Stimulated activated CD4-positive, alpha-beta T cell treated with anti-CD3 and anti-CD28 coated beads, TNF-alpha, amount 100 ng/mL, for 4 hours (primary cell): ENCODE measurements at places on chromosomes 3 and 15.

- DNase-seq: no peak
Measured at GRCh38 chr3:176579711-176580185, 617.5 kb downstream of the TBL1XR1 start.

DNA sequence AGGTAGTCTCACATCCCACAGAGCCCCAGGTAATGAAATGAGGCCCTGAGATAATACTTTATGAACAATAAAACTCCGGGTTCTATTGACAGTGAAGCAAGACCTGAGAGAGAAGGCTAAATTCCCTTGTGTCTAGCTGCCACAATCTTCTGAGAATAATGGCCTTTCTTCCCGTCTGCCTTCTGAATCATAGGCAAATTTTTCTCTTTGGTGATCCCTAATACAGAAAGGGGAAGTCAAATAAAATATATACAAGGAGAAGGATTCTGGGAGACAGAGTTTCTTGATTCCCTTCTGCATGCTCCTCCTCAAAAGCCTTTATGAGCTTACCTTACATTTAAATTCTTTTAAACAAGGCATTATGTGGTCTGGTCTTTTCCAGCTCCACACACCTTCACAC is 29.9 kb upstream of the CCR2 start:
- no peak for DNase-seq

DNA sequence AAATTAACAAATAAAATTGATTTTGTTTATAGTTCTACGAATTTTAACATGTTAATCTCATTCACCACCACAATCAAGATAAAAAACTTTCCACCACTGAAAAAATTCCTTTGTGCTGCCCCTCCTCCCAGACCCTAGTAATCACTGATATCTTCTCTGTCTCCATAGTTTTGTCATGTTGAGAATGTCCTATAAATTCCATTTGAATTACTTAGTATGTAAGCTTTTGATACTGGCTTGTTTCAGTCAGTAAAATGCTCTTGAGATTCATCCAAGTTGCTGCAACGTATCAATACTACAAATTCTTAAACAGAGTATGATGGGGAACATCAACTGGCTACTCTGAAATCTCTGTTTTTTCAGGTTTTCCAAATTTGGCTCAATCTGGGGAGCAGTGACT is 129.6 kb downstream of the CTNNB1 start:
- DNase-seq: no peak

DNA sequence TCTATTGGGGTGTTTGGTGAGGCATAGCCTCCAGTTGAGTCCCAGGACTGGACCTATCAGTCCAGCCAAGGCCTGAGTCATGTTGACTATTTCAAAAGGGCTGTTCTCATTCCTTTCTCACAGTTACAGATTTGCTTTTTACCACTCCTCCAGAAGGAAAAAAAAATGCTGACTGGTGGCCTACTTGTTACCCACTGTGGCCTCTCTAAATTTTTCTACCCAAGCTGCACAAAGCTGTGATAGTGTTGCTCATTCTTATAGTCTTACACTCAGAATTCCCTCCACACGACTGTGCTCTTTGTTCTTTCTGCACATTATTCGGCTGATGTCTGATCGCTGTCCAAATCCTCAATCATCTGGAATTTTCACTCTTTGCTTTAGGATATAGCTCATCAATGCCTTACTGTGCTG is 1142.2 kb downstream of the IGSF11 start:
- DNase-seq: no peak

DNA sequence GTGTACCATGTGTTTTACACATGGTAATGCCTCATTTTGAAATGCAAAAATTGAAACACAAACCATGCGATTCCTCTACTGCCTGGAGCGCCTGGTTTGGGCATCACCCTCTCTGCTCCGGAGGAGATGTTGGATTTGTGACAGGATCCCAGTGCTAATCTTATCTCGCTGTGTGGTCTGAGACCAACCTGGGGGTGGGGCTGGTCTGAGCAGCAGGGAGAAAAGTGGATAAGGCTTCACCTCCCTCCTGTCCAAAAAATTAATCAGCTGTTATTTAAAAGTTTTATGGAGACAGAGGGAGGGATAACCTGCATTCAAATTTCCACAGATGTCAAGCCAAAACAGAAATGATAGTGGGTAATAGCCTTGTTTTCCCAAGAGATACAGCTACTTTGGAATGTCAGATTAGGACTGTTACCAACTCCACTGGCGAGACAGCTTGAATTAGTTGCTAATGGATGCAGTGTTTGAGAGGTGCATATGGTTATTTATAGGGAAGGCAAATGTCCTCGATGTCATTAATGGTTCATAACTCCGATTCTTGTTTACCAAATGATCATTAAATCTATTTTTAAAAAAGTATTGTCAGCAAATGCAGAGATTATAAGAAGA is 54.0 kb upstream of the SKOR1 start:
- no peak for DNase-seq

GRCh38 chr3:78390221-78390620 is 1350.3 kb downstream of the ROBO2 start:
- no peak for DNase-seq

- no peak for DNase-seq
Measured at GRCh38 chr3:149566292-149566975, 91.4 kb downstream of the WWTR1 start.

- DNase-seq: no peak
Measured at GRCh38 chr15:84702961-84703482, 12.9 kb downstream of the SEC11A start.

- DNase-seq: no peak
Measured at GRCh38 chr15:50181969-50182218, at the start of gene SLC27A2. TSS of gene SLC27A2 (plus strand) at chr15:50182196. CDS start at chr15:50182428, 232 bp downstream.

DNA sequence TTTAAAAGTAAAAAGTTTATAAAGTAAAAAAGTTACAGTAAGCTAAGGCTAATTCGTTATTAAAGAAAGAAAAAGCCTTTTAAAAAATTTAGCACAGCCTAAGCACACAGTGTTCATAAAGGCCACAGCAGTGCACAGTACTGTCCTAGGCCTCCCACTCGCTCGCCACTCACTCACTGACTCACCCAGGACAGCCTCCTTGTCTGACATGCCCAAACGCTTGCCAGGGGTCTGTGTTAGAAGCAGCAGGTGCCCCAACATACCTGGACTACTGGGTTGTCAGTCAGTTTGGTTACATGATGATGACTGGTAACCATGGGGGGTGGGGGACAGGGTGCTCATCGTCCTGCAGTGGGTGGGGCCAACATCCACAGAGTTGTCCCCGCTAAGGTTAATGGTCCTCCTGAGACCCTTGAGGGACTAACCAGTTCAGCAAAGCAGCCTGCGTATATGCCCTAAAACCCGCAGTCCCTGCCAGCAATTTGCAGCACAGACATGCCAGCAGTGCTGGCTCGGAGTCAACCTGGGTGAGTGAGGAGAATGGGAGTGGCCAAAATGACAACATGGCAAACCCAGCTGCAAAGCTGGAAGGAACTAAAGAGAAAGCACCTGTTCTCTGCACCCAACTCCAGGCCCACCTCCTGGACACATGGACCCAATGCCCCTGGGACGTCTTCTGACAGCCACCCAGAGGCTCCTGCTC is 49.2 kb downstream of the CYFIP1 start:
- DNase-seq: no peak

DNA sequence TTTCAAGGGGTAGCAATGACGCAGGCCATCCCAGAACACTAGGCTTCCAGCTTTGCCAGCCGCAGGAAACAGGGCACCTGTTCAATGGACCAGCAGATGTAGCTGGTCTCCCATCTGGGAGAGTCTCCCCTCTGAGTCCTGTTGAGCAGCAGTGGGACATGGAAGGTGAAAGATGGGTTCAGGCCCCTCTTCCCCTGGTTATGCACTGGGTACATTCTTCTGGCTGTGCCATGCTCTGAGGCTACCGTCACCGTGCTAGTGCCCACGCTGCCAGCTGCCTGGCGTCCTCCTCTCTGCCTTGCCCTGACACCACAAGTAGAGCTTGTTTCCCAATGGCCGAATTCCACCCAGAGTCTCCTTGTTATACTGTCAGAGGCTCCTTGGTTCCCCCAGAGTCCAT is 63.1 kb downstream of the TLE3 start:
- DNase-seq: no peak

GRCh38 chr3:150225986-150226385 is 182.1 kb upstream of the TSC22D2 start:
- DNase-seq: no peak

GRCh38 chr3:101779822-101780381 is 891 bp downstream of the NXPE3 start:
- no peak for DNase-seq

DNA sequence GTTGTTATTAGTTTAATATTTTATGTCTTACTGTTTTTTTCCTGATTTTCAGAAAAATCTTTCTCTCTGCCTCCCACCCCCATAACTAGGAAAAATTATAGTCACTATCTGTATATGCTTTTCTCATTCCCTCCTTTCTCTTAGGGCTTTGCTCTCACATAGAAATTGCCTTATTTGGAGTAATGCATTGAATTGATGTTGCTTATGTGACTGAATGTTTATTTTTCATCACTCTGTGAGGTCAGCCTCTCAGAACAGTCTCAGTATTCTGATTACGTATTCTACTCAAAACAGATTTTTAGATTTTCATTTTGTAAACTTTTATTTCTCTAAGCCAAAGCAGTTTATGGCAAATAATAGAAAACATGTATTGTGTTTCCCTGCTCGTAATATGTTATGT is 121.0 kb downstream of the SLMAP start:
- DNase-seq: no peak

DNA sequence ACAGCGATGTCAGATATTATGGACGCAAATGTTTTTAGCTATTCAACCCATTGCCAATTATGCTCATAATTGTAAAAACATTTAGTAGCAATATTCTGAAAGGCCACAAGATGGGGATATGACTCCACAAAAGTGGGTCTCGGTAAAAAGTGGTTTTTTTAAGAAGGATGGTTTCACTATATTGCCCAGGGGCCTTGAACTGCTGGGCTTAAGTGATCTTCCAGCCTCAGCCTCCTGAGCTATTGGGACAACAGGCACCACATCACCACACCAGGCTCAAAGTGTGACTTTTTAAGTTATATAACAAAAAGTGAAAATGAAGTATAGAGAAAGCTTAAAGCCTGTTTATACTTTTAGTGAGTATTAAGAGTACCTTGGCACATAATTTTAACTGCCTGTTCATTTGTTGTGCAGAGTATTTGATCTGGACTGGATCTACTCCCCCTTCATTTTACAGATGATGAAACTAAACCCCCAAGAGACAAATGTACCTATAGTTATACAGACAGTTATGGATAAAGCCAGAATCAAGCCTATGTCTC is 9.4 kb downstream of the NAA50 start:
- no peak for DNase-seq

GRCh38 chr3:54733106-54734006 is 194.5 kb downstream of the LRTM1 start:
- no peak for DNase-seq

DNA sequence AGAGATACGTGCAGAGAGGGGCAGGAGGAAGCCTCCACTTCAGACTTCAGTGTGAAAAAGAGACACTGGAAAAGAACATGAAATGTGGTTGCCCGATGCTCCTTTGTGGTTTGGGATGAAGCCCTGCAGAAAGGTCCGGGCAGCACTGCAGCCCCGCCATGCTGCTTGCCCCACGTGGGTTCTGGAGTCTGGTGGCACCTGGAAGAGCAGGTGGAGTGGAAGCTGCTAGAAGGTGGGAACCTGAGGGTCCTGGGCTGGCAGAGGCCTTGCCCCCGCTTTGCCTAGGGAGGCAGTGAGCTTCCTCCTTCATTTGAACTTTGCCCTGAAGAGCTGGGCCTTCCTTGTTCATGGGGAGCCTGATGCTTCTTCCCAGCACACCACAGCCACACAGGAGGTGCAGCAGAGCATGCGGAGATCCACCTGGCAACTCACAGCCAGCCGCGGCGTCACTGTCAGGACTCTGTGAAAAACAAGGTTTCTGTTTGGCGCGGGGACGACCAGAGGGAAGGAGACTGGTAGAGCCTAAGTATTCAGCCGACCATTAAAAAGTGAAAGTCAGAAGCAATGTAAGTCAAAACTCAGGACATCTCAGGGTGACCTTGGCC is 59.0 kb downstream of the APBA2 start:
- no peak for DNase-seq

- DNase-seq: no peak
Measured at GRCh38 chr15:90496791-90497190, 32.9 kb upstream of the CRTC3 start.
